ENCODE measurements at places on chromosomes 5 and 9.

DNA sequence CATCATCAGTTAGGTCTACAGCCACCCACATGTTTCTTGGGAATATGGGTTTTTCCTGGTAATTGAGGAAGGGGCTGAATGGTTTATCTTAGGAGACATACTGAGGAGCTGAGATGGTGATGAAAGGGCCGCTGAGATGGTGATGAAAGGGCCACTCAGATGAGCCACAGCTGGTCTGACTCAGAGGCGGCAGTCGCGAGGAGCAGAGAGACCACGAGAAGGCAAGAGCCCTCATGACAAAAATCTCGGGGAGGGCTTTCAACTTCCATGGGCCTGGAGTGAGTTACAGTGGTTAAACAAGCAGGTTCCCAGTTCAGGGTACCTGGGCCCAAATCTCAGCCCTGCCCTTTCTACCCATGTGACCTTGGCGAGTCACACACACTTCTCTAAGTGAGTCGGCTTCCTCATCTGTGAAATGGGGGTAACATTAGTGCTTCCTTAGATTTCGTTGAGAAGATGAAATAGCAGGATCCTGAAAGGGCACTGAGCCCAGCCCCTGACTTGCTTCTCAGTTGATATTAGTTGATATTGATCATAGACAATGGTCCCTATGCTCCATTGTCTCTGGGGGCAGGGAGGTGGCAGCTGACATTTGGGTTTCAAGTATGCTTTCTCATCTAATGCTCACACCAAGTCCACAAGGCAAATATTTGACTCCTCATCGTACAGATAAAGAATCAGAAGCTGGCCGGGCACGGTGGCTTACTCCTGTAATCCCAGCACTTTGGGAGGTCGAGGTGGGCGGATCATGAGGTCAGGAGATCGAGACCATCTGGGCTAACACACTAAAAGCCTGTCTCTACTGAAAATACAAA is 169.5 kb downstream of the RGS3 start:
- DNase-seq, result peak; percentile 51

GRCh38 chr5:131386779-131387178 is 122.9 kb downstream of the CDC42SE2 start:
- DNase-seq, result peak; percentile 40

GRCh38 chr9:31347082-31347617 is 1037.3 kb upstream of the ACO1 start:
- peak; percentile 42 for DNase-seq

GRCh38 chr9:118455788-118456187 is 751.6 kb downstream of the TLR4 start:
- no peak for DNase-seq

- DNase-seq, result no peak
Measured at GRCh38 chr5:136230176-136230575, 37.2 kb upstream of the SMIM32 start.

DNA sequence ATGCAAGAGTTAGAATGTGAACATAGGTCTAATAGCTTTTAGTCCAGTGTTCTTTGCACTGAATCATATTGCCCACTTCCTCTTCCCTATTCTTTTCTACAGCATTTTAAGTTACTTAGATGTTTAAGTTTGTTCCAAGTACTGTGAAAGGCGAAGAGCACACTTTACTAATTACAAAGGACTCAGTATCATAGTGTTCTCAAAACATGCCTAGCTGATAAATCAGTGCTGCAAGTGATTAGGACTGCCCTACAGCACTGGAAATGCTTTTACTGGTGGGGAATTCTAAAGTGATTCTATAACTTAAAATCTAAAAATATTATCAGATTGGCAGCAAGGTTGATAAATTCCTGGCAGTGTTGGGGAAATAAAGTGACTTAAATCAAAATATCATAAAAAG is 177.9 kb upstream of the KCNN2 start:
- DNase-seq, result peak; percentile 54

- peak; percentile 30 for DNase-seq
Measured at GRCh38 chr5:132813599-132814502, 749 bp downstream of the SOWAHA start.

DNA sequence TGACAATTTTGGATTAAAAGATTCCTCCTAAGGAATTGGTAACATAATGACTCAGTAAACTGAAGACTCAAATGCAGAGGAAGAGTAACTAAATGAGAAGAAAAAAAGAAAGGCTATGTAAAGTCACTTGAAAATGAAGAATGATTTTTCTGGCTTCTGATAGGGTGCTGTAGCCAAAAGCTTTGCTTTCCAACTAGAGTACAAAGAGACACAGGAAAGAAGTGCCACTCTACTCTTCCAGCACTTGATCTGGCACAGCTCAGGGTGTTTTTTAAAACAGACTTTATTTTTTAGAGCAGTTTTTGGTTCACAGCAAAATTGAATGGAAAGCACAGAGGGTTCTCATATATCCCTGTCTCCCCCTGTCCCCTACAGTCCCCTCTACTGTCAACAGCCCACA is 122.5 kb downstream of the LMNB1 start:
- no peak for DNase-seq

- DNase-seq, result no peak
Measured at GRCh38 chr5:146624179-146624578, 108.2 kb upstream of the GPR151 start.

DNA sequence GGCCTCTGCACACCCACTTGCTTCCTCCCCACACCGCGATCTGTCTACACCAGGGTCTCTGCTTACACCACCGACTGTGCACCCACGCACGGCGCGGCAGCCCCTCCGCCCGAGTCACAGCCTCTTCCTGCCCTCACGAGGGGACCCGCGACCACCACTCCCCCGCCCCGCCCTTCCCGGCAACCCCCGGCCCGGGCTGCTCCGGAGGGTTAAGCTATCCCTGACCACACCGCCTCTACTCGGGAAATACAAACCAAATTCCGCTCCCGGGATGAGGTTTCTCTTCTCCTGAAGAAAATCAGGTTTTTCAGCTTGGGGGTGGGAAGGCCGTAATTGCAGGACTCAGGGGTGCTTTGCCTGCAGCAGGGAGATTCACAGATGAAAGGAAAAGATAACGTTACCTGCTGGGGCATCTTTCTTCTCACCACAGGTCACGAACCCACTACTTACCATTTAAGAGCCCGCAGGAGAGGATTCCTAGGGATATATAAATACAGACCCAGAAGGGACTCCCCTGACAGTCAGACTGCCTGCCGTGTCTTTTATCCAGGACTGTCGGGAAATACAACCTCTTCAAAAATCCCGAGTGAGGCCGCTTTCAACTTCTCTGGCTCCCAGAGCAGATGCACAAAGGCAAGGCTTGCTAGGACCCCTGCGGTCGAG is 63.5 kb downstream of the ROR2 start:
- DNase-seq, result no peak

Data from iris pigment epithelial cell (primary cell).